D341Med (cell line): ENCODE measurements at places on chromosomes 2 and 18.

GRCh38 chr2:163613266-163613731, 122.5 kb downstream of the FIGN start:
- DNase-seq: no peak

DNA sequence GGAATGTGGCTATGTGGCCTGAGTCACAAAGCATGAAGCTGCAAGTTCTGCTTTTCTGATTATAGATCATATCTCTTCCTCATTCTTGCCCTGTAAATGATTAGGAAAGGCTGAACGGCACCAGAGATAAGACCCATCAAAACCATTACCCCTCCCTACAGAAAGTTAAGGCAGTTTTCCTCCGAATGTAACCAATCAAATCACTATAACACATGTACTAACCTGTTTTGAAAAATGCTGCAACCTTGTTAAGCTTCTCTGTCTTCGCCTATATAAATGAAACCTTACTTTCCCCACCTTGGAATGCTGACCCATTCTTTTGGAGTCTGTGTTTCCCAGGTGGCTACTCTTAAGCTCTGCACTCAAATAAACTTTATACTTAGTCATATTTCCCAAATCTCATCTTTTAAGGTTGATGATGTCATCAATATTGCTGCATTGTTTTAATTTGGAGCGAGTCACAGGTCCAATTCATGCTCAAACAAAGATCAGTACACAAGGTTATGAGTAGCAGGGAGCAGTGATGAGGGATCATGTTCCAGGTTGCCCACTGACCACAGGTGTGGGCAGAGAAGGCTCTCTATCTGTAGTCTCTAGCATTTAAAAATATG, 662.3 kb downstream of the IRS1 start:
- DNase-seq: no peak

DNA sequence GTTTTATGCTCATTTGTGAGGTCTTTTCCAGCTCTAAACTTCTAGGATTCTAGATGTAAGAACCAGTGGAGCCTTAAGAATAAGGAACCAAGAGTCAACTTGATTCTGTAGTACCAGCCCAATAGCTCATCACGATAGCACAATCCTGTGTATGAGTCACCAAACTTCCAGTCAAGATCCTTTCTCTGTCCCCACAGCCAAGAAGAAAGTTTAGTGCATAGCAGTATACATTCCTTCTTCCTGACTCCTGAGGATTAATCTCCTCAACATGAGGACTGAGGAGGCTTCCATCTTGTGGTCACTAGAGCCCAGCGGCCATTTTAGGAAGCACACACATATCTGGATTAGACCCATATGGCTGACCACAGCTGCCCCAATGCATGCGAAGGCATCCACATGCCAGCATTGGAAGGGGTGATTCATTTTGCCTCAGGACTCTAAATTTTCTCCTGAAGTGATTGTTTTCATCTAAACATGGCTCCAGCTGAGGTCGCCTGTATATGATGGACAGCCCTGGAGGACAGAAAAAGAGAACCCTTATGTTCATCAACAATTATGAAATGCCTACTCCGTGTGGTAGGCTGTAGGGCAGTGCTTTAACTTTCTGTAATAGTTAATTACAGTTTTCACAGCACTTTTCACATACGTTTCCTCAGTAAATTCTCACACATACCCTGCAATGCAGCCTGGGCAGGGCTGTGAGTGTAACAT, 53.5 kb downstream of the RASGRP3 start:
- no peak for DNase-seq

- no peak for DNase-seq
These were observed 39.9 kb downstream of the NGEF start for GRCh38 chr2:232973011-232973735.

GRCh38 chr2:74020702-74021406, 36.1 kb downstream of the TET3 start:
- DNase-seq: no peak

DNA sequence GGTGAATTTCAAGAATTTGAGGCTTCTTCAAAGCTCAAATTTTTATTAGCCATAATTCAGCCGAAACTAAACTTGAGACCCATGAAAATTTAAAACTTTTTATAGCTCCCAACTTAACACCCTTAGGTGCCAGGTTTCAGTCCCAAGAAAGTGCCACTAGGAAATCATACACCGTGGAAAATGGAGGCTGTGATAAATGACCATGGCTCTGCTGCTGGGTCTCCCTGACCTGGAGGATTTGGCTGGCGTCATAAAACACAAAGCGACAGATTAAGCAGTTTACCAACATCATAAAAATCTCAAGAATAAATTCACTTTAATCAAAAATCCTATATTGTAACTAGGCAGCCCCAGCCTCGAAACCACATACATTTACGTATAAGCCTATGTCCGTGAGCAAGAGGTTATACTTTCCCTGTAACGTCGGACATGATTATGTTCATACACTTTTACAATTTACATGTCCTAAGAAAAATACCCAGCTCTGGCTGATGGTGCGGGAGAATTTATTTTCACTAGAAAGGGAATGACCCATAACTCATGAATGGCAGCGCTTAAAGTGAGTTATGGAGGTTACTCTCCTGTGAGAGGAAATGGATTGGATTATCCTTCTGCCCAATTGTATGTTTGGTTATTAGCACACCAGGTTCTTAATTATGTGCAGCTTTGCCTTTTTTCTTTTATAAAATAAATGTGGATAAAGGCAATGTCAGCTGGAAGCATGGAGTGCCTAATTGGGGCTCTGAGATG, 329.4 kb downstream of the AGPS start:
- no peak for DNase-seq

- no peak for DNase-seq
These were observed 1287.6 kb upstream of the ZEB2 start for GRCh38 chr2:145807554-145807953.

DNA sequence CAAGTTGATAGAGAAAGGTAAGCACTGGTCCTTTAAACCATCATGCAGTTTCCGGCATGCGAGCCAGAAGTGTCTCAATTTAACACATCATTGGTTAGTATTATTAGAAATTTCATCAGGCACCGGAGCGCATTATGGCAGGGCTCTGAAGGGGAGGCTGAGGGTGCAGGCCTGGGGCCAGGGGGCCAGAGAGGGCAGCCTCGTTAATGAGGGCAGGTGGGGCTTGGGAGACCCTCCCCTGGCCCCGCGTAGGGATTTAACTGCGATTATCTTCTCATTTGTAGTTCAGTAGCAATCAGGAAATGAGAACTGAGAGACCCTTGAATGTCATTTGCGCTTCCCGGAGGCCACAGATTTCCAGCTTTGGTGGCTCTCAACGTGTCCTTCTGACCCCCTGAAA, 246.4 kb downstream of the KLHL29 start:
- no peak for DNase-seq

- no peak for DNase-seq
These were observed 416.0 kb upstream of the HS6ST1 start for GRCh38 chr2:128734521-128735295.

DNA sequence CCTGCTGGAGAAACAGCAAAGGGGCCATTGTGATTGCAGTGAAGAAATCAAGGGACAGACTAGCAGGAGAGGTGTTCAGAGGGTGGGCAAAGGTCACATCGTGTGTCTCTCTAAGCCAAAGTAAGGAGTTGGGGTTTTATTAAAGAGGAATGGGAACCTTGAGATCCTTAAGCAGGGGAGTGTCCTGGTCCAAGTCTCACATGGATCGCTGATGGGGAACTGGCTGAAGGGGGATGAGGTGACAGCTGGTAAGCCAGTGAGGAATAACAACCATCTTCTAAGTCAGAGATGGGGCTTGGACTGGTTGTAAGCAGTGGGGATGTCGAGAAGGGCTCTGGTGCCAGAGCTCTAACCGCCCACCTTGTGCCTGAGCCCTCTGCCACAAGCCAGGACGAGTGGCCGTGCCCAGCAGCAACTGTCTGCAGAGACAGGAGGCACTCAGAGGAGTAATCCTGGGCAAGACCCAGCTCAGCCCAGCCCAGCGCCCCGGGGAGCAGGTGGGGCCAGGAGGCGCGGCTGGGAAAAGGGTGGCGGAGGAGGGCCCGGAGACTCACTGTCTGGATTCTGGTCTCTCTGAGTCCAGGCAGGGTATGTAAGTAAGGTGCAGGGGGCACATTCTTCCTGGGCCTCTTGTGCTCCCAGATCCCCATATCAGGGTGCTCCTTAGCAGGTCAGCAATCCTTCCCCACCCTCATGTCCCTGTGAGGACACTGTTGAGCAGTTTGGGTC, 13.7 kb downstream of the WNT10A start:
- DNase-seq: no peak

DNA sequence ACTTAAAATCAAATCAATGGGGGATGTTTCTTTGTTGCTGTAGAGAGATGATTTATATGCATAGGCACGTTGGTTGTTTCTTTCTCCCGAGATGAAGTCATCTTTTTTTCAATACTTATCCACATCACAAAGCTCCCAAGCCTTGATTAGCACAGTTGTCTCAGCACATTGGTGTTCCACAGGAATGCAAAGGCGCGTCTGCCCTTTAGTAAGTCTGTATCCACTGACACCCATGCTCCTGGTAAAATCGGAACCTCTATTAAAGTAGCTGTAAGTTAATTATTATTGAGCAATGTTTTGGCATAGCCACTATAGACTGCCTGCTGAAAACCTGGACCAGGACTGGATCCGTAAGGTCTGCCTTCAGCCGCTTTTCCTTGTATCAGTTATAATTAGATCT, 77.6 kb upstream of the RBM44 start:
- no peak for DNase-seq
